T-helper 1 cell treated with Interleukin-12 subunit alpha and Interleukin-12 subunit beta and Interleukin-4 antibody, amounts not matched to agents 30 ng/mL and 1 ng/mL, for 36 hours (primary cell): ENCODE measurements at places on chromosomes 6 and 20. TPM values are rescaled to one million over a fixed set of nuclear protein-coding genes. Genes with fewer than 3 reads are reported as not detected.

CALHM5 gene
- not detected in 2 replicates for total RNA-seq

RSPH9 gene
- not detected in 2 replicates for total RNA-seq

TMEM217 gene
- 8.0 TPM in 2 replicates for total RNA-seq

SOBP gene
- total RNA-seq: 0.20 and 0.27 TPM in 2 replicates

MYT1 gene
- total RNA-seq: not detected in 2 replicates

NR2E1 gene
- not detected in 2 replicates for total RNA-seq

SLC22A2 gene
- not detected in 2 replicates for total RNA-seq

CD109 gene
- total RNA-seq: 11.0 and 11.5 TPM in 2 replicates

RUNX2 gene
- 12.7 and 14.6 TPM in 2 replicates for total RNA-seq
